NCI-H1417 treated with DMSO at 0.1 percent for 48 hours (cell line): ENCODE measurements at places on chromosomes 2 and 18.

- DNase-seq = no peak
These were observed 243.1 kb downstream of the EN1 start for GRCh38 chr2:118604371-118604770.

DNA sequence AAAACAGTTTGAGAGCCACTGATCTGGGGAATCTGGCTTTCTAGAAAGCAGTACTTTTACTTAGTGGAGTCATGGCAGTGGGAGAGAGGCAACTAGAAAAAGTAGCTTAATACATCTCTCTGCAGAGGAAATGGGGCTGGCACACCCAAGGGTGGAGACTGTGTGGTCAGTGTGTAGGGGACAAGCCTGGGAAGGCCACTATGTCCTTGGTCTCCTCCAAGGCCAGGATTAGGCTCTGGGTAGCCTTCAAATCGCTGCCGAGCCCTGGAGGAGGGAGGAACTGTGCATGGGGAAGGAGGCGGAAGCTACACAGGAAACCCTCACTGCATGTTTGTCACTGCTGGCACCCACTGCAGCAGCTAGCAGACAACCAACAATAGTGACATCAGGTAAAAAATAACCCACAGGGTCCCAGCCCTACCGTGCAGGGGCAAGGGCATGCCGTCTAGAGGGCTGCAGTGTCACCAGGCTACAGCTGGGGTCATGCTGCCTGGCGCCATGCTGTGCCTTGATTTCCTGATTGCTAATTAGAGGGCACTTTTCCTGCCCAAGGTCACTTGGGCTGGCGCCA, 34.8 kb downstream of the LBH start:
- no peak for DNase-seq

- DNase-seq = no peak
These were observed 6.7 kb upstream of the ATG16L1 start for GRCh38 chr2:233244818-233245217.

- DNase-seq = no peak
These were observed 326.2 kb upstream of the SOX11 start for GRCh38 chr2:5365871-5366461.

DNA sequence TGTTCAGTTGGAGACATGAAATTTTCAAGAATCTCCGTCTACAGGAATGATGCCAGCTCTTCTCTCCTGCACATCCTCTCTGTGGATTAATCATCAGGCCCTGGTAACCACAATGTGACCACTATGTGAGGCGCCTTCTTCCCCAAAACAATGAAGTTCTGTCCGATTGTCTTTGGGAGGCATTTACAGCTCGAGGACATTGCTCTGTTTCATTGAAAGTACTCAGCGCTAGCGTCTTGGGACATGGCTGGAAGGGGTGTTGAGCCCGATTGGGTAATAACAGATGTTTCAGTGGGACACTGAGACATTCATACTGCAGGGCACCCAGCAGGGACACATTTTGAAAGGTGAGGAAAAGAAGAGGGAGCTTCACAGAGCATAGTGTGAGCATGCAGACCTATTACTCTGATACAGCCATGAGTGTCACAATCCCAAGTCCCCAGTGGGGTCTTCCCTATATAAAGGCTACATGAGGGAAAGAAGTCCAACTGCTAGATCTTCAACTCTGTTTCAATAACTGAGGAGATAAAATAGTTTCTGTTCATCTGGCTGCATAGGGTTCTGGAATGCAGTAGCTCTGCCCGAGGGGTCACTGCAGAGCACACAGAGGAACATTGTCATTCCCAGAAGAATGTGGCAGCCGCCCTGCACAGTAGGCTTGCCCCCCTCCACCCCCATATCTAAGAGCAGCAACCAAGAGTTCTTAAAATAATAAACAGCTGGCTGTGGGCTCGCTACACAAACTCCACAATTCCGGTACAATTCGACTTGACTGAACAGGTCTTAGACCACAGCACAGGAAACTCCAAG, 237.3 kb downstream of the OSR1 start:
- no peak for DNase-seq

DNA sequence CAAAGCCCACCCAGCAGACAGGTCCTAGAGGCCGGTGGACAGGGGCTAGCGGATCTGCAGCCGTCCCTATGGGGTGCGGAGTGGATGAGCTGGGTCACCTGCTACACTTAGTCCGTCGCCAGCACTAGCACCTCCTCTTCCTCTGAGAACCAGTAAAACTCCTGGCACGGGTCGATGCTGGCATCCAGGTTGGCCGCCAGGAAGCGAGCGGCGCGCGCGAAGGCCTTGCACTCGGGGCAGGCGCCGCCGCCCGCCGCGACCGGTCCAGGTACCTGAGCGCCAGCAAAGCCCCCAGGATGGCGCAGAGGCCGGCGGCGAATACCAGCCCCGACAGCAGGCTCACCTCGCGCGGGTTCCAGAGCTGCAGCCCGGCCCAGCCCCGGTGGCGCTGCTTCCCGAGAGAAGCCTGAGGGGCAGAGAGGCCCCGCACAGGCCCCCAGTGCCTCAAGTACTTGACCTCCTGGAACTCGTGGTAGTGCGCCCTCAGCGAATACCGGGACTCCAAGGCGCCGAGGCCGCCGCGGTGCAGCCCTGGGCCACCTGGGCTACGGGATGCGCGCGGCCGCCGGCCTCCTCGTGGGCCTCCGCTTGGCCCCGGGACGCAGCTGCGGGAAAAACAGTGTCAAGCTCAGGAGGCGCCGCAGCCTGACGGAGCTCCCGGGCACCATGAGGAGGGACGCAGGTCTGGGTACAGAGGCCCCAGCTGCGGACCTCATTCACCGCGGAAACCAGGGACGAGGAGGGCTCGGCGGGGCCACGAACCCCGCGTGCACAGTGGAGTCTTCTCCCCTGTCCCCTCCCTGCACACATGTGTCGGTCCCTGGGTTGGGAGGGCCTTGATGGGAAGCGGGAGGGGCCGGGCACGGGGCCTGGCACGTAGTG, 27.5 kb upstream of the ALPP start:
- DNase-seq = no peak

- no peak for DNase-seq
These were observed 26.3 kb upstream of the AGAP1 start for GRCh38 chr2:235467588-235467987.

GRCh38 chr2:63805412-63805811, 36.3 kb upstream of the UGP2 start:
- DNase-seq = no peak

DNA sequence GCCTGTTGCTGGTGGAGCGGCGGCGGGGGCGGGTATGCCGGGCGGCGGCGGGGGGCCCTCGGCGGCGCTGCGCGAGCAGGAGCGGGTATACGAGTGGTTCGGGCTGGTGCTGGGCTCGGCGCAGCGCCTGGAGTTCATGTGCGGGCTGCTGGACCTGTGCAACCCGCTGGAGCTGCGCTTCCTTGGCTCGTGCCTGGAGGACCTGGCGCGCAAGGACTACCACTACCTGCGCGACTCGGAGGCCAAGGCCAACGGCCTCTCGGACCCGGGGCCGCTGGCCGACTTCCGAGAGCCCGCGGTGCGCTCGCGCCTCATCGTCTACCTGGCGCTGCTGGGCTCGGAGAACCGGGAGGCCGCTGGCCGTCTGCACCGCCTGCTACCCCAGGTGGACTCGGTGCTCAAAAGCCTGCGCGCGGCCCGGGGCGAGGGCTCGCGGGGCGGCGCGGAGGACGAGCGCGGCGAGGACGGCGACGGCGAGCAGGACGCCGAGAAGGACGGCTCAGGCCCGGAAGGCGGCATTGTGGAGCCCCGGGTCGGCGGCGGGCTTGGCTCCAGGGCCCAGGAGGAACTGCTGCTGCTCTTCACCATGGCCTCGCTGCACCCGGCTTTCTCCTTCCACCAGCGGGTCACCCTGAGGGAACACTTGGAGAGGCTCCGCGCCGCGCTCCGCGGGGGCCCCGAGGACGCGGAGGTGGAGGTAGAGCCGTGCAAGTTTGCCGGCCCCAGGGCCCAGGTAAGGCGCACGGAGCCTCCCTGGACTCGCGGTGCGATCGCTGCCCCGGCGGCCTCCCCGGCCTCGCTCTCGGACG, 1.0 kb downstream of the ZCCHC2 start:
- no peak for DNase-seq

DNA sequence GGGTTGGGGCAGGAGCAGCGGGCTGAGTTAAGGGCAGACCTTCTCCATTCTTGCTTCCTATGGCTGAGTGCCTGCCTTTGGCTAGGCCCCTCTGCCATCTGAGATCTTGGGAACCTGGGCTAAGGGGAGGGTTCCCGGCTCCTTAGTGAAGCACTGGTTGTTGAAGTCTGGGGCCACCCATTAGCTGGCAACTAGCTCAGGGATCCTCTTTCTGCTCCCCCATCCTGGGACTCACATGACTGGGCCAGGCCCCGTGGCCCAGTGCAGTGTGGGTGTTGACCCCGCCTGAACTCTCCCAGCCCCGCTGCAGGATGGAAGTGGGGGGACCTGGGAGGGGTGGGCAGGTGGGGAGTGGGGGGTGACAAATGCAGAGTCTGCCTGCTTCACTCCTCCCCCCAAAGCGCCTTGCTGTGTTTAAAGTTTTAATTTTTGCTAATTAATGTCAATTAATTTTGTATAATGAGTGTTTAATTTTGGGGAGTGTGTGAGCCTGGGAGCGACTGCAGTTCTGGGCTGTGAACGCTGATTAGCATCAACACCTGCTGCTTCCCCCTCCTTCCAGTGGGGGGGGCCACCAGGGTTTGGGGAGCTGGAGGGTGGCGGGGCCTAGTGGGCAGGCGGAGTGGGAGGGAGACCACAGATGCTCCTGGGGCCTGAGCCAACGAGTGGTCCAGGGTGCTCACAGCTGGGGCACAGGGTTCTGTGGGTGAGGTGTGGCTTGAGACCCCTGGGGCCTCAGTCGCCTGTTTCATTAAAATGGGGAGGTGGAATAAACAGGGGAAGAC, 55.2 kb downstream of the EMX1 start:
- no peak for DNase-seq

GRCh38 chr2:54859416-54859815, 136.0 kb downstream of the EML6 start:
- no peak for DNase-seq

DNA sequence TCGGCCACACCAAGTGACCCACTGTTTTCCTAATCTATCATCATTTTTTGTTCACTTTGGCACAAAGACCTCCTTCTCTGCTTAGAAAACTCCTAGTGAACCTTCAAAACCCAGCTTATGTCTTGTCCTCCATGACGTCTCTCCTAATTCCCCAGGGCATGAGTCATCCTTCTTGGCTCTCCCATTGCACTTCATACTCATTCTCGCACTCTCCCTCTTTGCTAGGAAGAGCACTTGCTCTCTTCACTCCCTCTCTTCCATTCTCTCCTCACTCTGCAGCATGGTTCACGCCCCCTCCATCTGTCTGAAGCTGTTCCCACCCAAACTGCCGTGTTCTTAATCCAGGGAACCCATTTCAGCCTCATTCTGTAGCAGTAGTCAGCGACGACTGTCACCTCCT, 103.9 kb downstream of the MRO start:
- DNase-seq = no peak

DNA sequence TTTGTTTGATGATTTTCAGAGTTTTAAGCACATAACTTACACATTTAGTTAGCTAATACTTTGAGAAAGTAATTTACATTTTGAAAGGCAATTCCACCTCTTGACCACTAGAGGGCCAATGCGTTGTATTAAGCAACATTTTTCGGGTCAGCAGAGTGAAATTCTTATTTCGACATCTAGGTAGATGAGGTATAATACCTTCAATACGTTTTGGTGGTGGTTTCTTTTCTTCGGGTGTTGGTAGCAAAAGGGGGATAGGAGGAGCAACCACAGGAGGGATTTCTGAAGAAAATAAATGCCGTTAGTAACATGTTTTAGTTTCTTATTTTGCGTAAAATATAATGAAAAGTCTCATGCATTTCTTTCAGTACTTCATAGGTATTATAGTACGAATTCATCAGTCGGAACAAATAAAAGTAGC, 106.3 kb downstream of the TTN start:
- DNase-seq = no peak

DNA sequence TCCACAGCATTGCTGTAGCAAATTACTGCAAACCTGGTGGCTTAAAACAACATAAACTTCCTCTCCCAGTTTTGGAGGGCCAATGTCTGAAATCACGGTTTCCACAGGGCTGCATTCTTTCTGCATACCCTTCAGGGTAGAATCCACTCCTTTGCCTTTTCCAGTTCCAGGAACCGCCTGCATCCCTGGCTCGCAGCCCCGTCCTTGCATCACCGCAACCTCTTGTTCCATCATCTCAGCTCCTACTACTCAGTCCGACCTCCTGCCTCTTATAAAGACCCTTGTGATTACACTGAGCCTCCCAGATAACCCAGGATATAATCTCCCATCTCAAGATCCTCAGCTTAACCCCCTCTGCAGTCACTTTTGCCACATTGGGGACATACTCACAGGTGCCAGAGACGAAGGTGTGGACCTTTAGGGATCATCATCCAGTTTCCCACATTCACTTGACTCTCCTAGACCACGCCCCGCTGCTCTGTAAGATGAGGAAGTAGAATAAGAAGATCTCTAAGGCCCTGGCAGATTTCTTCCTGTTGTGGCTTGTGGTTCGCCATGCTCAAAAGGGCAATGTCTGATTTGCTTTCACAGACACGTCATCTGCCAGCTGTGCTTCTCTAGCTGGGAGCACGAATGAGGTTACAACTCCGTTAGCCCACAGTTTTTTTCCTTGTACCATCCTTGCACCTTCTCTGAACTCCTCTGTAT, 103.6 kb upstream of the AGAP1 start:
- DNase-seq = no peak

- DNase-seq = no peak
These were observed 336.5 kb downstream of the MEIS1 start for GRCh38 chr2:66771359-66771976.

- DNase-seq = no peak
These were observed 51.2 kb upstream of the PXDN start for GRCh38 chr2:1795261-1796231.

DNA sequence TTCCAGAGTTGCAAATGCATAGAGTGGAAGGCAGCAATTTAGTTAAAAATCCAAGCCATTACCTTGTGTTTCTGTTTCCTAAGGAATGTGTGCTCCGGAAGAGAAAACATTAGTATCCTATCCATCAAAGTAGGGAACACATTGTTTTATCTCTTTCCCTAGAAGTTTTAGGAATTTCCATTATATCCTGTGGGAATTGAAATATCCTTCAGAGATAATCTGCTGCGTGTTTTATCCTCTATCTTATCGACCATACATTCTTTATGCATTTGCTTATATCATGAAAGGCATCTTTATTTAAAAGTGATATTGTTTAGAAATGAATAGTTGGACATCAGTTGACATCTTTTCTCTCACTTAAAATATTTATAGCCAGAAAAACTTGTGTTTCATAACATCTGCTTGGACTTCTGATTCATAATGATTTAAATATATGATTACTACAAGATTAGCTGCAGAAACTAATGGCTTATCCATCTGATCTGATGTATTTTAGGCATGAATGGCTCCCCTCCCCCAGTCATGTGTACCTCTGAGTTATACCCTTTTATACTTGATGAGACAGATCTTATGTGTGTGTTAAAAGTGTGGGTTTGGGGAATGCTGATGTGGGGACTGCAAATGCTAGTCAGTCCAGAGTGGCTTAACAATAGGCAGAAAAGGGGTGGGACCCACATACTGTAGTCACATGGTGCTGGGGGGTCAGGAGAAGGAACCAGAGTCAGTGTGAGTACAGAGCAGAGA, 136.2 kb upstream of the ARHGAP28 start:
- DNase-seq = no peak

DNA sequence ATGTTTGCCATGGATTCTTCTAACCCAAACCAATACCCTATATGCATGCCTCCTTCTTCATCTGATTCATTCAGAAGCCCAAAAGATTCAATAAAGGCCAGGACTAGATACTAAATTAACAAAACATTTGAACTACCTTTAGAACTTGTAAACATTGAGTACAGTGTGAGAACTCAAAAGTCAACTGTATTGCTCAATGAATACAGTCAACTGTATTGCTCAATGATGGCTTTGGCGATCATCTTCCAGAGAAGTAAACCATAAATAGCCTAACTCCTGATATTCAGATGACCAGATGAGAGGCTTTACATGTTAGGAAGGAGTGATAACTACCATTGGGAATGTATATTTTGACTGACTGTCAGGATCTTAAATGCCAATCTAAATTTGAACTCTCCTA, 206.5 kb upstream of the ITGA4 start:
- DNase-seq = no peak
